ENCODE measurements at places on chromosomes 16 and 17. TPM values are rescaled to one million over a fixed set of nuclear protein-coding genes. Genes with fewer than 3 reads are reported as not detected.

- ATAC-seq, result no peak
Measured at GRCh38 chr17:4344926-4345325, 21.5 kb downstream of the UBE2G1 start.

DNA sequence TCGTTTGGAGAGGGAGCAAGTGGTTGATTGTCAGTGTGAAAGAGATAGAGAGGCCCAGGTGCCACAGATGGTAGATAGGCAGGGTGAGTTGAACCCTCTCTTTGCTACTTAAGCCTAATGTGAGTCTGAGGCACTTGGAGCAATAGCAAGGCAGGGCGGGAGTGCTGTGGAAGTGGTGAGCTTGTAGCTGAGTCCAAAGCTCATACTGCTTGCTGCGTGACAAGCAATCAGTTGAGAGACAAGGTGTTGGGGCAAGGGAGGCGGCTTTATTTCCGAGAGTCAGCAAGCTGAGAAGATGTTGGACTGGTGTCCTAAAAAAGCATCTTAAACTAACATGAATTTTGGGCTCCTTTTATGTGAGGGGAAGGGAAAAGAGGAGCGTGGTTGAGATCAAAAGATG is 112.9 kb upstream of the ZKSCAN2 start:
- no peak for ATAC-seq

DNA sequence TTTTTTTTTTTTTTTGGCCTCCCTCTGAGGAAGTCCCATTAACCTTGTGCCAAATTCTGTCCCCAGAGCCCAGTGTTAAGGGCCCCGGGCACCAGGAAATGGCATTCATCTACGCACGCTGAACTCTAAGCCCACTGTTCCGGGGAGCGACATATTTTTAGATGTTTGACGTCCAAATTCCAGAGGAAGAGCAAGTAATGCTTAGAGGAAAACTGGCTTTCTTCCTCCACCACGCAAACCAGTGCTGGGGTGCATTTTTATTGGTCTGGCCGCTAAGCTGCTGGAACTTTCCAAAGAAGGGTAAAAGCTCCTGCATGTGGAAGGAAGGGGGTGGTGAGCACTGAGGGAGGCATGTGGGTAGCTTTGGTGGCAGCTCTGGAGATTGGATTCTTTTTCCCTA is 8.3 kb downstream of the WFDC1 start:
- no peak for ATAC-seq

GRCh38 chr16:26578748-26579147 is 488.0 kb upstream of the C16orf82 start:
- no peak for ATAC-seq

DNA sequence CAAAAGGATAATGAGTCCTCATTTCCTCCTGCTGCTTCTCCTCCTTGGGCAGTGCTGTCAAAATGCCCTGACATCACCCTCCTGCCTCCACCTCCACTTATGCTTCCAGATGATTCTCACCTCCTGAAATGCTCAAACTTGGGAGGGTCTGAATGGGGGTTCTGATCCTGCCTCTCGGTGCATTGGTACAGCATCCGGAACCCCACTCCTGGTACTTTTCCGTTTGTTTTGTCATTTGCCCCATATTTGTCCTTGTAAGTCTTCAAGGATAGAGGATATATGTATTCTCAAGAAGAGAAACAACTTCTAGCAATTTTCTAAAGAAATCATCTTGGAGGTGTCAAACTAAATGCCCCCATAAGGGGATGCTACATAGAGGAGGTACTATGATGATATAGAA is 148.3 kb downstream of the SHISA9 start:
- ATAC-seq, result no peak

GRCh38 chr16:83343935-83344366 is 463.8 kb upstream of the HSBP1 start:
- ATAC-seq, result no peak

DNA sequence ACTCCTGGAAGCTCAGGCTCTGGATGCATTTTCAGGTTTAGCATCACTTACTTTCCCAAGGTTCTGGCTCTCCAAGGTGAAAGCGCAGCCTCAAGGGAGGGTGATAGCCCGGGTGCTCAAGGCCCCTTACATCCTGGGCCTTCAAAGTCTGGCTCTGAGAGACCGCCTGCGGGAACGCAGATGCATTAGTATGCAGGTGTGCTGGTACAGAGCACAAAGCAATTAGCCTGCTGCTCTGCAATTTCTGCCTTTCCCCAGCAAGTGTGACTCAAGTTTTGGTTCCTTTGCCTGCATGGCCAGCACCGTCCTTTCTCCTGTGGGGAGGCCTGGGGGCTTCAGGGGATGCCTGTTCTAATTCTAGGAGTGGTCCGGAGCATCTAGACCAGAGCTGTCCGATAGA is 116.2 kb downstream of the AATF start:
- ATAC-seq, result no peak

DNA sequence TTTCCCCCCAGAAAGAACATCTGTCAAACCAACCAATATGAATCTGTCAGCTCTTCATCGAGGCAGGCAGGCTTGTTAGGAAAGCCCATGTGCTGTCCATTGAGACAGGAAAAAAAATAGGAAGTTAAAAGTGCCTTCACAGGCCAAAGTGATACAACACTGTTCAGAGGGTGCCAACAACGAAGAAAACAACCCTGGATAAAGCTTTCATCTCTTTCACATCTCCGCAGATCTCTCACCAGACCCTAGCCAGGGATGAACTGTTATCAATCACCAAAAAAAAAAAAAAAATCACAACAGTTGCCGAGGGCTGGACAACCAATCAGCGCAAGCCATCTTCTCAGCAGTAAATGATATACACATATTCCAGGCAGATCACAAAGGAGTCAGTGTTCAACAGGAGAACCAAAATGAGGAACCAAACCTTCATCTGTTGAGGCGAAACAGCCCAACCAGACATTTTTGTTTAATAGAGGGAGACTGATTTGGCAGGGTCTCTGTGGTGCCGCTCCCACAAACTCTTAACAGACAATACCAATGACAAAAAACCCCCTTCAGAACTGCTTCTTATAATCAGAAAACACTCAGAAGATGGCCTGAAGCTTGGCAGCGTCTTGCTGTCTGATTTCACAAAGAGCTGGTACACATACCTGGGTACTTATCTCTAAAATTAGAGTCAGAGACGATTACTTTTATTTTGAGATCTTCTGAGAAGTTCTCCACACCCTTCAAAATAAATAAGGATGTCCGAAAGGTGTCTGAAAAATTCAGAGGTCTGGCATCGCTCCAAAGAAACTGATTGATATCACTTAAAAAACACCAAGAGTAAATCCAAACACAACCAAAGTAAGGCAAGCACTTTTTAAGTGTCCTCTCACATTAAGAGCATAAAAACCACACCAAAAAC is 1.8 kb downstream of the MAP3K14 start:
- ATAC-seq, result no peak

Gene KRTAP4-4
- not detected for total RNA-seq

Gene TNFRSF17
- not detected for total RNA-seq

All from activated T-helper 17 cell treated with anti-CD3 and anti-CD28 coated beads, Interleukin-2, amount 50 U/mL, for 72 hours (primary cell).